ENCODE measurements at places on chromosomes 3 and 15.

- peak; percentile 39 for DNase-seq
These were observed 25.9 kb downstream of the ETFA start for GRCh38 chr15:76285241-76285825.

DNA sequence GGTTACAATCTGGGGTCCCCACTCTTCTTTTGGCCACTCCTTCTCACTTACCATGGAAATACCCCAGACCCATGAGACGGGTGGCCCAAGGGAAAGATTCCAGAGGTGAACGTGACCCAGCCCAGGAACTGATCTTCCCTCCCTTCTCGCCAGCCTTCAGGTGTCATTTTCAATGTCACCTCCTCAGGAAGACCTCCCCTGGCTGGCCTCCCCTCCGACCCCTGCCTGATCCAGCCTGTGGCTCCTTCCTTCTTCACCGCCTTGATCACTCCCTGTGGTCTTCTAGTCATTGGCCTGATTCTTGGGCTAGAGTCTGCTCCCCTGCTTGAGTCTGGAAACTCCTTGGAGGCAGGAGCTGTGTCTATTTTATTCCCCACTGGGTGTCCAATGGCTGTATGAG lies 146.1 kb downstream of the SMAD6 start:
- no peak for DNase-seq

GRCh38 chr3:152030320-152030719 lies 156.9 kb downstream of the SUCNR1 start:
- DNase-seq: no peak

DNA sequence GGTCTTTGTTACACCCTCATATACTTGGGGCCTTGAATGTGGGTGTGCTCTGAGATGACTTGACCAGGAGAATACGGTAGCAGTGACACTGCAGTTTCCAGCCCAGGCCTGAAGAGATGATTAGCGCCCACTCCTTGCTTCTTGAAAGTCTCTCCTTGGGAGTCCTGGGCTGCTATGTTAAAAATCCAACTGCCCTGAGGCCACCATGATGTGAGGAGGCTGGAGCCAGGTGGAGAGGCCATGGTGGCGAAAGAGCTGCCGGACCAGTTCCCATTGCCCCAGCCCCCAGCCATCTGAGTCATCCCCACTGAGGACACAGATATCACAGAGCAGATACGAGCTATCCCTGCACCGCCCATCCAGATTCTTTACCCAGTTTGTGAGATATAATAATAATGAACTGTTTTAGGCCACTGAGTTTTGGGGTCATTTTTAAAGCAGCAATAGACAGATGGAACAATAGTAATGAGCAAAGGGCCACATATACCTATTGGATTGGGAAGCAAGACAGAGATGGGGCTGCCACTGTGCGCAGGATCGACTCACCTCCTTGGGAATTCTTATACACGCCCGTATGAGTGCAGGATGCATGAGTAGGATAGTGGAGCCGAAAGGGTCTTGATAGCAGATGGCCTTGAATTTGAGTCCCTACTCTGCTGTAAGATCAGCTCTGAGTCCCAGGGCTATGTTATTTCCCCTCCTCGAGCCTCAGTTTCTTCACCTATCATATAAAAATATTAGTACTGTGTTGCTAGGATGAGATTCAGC lies 12.1 kb upstream of the GATA2 start:
- no peak for DNase-seq

DNA sequence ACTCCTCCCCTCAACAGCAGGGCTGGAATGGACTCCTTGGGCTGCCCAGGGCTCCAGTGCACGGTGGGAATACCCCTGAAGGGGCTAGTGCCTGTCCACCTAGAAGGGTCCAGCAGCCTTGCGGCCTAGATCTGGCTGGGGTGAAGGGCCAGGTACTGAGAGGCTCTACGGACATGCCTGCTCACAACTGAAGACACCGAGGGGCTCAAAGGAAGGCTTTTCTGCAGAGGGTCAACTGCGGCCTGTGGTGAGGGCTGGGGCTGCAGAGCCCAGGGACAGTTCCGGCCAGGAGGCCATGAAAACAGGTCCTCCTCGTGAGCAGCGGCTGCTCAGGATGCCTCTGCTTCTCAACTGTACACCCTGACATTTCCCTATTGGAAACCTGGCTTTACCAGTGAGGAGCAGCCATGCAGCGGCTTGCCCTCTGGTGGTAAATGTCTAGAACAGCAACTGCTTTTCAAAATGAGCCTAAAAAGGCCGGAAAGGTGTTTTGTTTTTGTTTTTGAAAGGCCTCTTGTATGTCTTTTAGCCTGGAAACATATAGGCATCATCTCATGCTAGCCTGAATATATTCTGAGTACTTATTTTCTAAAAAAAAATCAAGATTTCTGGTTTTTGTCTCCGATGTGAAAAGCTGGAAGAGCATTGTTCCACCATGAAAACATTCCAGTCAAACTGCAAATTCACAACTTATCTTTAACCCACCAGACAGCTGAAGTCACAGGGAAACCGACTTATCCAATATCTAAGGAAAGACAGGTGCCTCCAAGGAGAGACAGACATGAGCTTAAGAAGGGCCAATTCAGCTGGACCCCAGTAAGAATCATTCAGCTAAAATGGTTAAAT lies 163.4 kb downstream of the KLF13 start:
- DNase-seq: no peak

GRCh38 chr15:48087844-48088243 lies 32.9 kb upstream of the SLC24A5 start:
- no peak for DNase-seq

- no peak for DNase-seq
These were observed 1.2 kb downstream of the PARL start for GRCh38 chr3:183883291-183884096.

GRCh38 chr3:127629467-127630403 lies 750 bp downstream of the PODXL2 start:
- no peak for DNase-seq

DNA sequence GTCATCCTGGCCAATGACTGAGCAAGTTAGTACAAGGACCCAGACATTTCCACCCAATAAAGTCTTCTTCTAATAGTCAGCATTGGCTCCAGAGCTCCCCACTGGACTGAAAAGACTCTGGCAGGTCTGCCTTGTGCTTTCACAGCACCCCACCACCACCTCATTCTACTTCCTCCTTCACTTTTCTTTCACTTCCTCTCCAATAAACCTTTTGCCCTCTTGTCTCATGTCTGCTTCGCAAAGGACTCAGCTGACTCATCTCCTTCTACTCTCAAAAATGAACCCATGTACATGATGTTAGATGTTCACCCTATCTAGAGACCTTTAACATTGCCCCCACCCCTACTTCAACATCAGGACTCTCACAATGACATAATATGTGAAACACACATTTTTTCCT lies 181.0 kb upstream of the PPP2R3A start:
- DNase-seq: no peak

- peak; percentile 87 for DNase-seq
These were observed 25.5 kb upstream of the SNRPA1 start for GRCh38 chr15:101320501-101321052.

GRCh38 chr15:48340111-48340510 lies 8.9 kb downstream of the DUT start:
- no peak for DNase-seq

DNA sequence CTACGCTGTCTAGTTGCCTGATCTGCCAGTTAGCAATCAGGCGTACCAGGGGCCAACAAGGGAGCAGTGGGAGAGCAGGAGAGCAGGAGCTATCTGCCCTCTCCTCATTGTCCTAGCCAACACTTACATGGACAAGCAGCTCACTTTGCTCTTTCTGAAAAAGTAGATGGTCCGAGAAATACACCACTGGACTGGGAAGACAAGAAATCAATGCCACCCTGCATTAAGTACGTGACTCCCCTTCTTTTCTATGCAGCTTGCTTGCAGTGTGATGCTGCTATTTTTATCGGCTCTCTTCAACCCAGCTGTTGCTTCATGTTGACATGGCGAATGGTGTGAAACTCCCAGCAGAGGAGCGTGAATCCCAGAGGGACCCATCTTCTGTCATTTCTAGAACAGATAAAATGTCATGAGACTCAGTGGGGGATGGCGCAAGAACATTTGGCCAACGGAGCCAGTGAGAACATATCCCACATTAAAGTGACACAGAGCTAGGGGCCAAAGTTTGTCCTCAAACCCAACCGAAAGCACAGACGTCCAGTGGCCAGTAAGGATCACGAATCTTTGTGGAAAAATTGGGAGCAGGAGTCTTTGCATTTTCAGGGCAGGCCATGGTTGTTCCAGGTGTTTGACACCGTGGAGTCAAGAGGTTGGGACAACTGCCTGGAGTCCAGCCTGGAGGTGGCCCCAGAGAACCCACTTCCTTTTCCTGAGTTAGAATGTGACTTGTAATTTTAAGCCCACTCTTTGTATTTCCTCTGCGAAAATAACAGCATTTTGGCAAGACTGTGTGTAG lies 53.7 kb upstream of the MEF2A start:
- no peak for DNase-seq

All from hematopoietic multipotent progenitor cell (in vitro differentiated cells).